ENCODE measurements at places on chromosomes 3 and 15.

DNA sequence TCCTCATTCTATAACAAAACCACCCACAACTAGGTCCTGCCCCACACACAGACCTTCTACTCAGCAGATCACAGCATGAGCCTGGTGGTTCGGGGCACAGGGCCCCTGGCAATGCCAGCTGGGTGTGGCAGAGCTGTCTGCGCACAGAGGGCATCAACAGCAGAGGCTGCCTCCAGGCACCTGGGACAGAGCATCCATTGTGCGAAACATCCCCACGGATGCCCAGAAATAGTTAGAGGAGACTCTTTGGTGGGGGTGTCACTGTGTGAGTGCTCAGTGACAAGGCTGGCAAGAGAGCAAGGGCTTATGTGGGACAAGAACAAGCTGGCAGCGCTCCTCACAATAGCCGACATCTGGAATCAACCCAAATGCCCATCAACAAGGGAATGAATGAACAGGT lies 487.4 kb upstream of the PROK2 start:
- DNase-seq, result no peak

- no peak for DNase-seq
Observed at GRCh38 chr15:40915679-40916078, 13.5 kb upstream of the DLL4 start.

DNA sequence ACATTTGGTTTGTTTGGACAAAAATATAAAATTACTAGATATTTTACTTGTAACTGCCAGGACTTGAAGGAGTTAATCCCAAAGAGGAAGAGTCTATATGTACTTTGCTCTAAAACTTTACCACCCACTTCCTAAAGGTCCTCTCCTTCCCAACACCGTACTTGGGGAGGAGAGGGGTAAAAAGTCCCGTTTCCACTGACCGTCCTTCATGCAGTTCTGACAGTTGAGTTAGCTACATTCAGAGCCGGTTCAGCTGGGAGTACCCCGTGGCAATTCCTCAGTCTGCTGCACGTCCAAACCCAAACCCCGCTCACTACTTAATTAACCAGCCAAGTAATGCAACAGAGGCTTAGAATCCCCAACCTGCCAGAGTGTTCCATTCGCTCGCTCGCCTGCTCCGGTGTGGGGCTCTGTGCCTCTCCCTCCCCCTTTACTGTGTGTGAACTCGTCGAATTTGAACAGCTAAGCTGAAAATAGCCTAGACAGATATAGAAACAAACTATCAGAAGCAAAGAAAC lies 519.7 kb downstream of the FOXP1 start:
- peak; percentile 38 for DNase-seq

DNA sequence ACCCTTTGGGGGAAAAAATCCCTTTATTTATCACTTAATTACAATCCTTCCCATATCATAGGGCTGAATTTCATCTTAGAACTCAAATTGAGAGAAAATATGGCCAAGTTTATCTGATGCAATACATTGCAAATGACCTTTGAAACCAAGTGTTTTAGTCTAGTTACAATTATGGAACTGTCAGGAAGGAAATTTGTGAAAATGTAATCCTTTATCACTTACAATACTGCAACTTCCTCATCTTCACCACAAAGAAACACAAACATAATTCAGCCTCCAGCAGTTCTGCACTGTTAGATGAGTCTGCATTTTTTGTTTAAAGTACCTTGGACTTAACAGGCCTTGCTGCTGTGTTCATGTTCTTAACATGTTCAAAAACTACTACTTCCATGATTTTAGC lies 4.6 kb downstream of the CCPG1 start:
- DNase-seq, result peak; percentile 89

- no peak for DNase-seq
Observed at GRCh38 chr3:16476636-16477035, 36.9 kb downstream of the RFTN1 start.

GRCh38 chr15:88630141-88630721 lies 8.6 kb upstream of the ISG20 start:
- no peak for DNase-seq

- DNase-seq, result no peak
Observed at GRCh38 chr3:123194552-123194951, 7.2 kb upstream of the SEC22A start.

DNA sequence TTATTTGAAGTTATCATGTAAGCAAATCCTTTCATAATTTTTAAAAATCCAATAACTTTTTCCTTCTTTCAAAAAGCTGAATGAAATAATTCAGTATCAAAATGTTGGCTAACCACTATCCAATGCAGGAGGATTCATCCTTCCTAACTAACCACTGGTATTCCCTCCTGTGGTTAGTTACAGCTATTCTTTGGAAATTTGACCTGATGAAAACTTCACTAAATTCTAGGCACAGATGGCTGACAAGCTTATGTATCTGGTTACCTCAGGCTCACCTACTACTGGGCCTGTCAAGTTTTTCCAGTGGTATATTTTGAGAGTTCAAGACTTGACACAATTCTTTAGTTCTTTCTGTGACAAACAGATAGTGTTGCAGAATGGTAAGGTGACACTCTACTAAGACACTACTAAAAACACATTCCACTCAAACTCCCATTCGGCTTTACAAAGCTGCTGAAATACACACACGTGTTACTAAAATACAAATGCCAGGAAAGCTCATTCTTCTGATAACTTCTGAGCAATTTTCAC lies 15.8 kb downstream of the NPTN start:
- DNase-seq, result no peak

- no peak for DNase-seq
Observed at GRCh38 chr3:177906126-177906511, 630.1 kb upstream of the KCNMB2 start.

Measured in NB4 (cell line).